ENCODE measurements at places on chromosomes 7 and 10.

GRCh38 chr7:88492153-88492552 lies 185.5 kb upstream of the STEAP4 start:
- no peaks in the 10 kb centered on the region for H3K4me1 ChIP-seq
- no peaks in the 10 kb centered on the region for H3K36me3 ChIP-seq
- H3K27me3 ChIP-seq = peaks cover 4% of the 10 kb centered on the region

DNA sequence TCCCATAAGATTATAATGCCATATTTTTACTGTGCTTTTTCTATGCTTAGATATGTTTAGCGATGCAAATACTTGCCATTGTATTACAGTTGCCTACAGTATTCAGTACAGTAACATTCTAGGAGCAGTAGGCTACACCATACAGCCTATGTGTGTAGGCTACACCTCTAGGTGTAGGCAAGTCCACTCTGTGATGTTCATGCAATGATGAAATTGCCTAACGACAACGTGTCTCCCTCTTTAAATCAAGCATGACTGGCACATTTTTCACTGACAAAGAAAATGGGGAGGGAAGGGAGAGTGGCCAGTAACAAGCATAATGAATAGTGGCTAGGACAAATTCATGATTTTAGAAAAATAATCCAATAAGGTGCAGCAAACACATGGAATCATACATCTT lies 1.7 kb downstream of the NCAPG2 start:
- peak overlapping the region; percentile 63 for H3K4me3 ChIP-seq
- DNase-seq = no peak
- peaks cover 5% of the 10 kb centered on the region for H3K36me3 ChIP-seq
- H3K27ac ChIP-seq = no peak overlapping the region

DNA sequence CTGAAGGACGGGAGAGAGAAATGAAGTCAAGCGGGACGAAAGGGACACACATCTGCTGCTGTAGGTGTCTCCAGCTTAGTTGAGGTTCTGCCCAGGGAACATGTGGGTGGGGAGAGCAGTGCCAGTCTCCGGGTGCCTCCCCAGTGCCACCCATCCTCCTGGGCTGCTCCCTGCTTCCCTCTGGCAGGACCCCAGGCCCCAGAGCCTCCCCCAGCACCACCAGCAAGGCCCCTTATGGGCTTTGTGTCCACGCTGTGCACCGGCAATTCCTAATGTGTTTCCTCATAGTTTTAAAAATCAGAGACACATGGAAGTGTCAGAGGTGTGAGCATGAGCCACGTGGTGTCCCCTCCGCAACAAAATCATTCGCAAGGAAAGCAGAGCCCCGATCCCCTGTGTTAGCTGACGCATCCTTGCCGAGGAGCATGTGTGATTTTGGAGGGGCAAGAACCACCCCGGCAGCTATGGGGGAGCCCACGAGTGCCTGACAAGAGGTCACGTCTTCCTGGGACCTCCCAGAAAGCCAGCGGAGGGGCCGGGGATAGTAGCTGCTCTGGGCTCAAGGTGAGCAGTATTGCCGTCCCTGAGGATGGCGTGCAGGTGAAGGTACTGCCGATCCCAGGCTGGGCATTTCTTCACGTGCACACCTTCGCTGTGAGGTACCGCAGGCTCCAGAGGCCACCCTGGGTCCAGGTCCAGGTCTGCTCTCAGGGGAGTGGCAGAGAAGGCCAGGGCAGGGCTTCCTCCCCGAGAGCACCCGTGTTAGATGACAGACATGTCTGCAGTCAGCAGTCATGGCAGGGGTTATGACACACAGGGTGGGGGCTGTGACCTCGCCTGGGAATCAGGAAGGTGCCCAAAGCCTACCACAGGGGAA lies 448.2 kb upstream of the FOXK1 start:
- peaks cover 8% of the 10 kb centered on the region for H3K27me3 ChIP-seq
- H3K4me1 ChIP-seq = no peaks in the 10 kb centered on the region
- no peak overlapping the region for H3K4me3 ChIP-seq
- DNase-seq = no peak
- H3K36me3 ChIP-seq = no peaks in the 10 kb centered on the region

DNA sequence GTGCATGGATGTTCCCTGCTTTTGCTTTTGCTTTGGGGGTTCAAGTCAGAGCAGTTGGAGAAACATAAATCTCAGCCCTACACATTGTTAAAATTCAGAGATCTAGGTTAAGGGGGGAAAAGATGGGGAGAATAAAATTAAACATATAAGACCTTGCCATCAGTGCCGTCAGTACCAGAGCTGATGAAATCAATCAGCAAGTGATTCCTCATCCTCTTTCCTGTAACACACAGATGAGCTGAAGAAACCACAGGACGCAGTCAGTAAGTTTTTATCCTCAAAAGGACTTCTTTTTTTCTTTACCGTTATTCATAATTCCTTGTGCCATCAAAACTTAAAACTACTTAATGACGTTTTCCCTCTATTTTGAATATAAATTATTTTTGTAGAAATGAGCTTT lies 5.9 kb downstream of the HECW1 start:
- peaks cover 6% of the 10 kb centered on the region for H3K4me1 ChIP-seq
- H3K36me3 ChIP-seq = no peaks in the 10 kb centered on the region
- no peak overlapping the region for H3K4me3 ChIP-seq
- DNase-seq = no peak

- H3K27me3 ChIP-seq = peaks cover 4% of the 10 kb centered on the region
- no peak for DNase-seq
- H3K4me3 ChIP-seq = no peak overlapping the region
- no peaks in the 10 kb centered on the region for H3K4me1 ChIP-seq
Measured at GRCh38 chr7:90485734-90486316, 16.4 kb downstream of the PTTG1IP2 start.

DNA sequence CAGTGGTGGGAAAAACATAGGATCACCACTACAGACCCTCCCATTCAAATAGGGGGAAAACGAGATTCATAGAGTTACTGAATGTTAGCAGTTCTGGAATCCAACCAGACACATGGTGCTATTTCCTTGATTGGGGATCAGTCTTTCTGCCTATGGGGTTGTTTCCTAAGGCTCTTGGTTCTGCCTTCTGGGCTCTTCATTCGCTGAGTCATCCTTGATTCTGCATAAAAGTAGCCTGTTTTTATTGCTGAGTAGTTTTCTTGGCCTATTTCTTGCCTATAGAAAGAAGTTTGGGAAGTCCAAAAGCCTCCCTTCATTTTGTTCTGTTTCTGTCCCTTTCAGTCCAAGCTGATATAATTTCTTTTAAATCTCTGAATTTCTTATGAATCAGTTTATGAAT lies 99.3 kb upstream of the OIT3 start:
- no peak overlapping the region for H3K4me3 ChIP-seq
- peaks cover 6% of the 10 kb centered on the region for H3K4me1 ChIP-seq
- DNase-seq = no peak

DNA sequence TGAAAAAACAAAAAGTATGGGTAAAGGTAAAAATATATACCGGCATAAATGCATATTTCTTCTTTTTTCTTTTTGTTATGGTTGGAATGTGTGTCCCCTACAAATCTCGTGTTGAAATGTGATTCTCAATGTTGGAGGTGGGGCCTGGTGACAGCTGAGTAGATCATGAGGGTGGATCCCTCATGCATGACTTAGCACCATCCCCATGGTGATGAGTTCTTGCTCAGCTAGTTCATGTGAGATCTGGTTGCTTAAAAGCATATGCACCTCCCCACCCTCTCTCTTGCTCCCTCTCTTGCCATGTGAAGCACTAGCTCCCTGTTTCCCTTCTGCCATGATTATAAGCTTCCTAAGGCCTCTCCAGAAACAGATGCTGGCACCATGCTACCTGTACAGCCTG lies 93.3 kb downstream of the HYCC1 start:
- peaks cover 2% of the 10 kb centered on the region for H3K27me3 ChIP-seq
- no peak overlapping the region for H3K27ac ChIP-seq
- no peak for DNase-seq

DNA sequence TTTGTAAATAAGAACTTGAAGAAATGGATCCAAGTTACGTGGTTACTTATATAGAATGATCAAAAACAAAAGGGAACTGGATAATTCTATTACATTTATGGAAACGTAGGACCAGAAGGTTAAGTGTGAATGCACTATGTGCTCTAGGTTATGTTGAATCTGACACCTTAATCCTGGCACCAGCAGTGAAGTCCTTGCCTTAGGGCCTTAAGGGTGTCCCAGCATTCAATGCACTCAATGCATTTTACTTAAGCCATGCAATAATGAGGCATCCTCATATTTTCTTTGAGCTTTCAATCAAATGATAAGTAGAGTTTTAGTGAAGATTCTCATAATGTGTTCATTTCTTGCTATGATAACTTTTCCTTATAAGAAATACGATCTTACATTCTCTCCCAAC lies 178.3 kb upstream of the AGR3 start:
- no peak for DNase-seq
- peaks cover 3% of the 10 kb centered on the region for H3K4me1 ChIP-seq

Measured in memory B cell (primary cell).